ENCODE measurements at places on chromosomes 12 and 14.

DNA sequence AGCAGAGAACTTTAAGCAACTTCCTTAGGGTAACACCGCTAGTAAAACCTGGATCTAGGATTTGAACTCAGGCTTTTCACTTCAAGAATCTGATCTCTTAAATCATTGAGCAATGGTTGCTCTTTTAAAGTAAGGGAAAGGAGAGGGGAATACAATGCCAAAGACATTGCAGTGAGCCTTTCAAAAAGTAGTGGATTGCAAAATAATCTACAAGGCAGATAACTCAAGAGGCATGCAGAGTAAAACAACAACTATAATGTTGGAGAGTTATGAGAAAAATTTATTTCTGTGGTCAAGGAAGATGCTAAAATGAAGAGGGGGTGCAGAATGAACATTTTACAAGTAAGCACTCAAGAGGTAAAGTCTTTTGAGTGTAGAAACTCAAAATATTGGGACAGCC, 432.6 kb downstream of the C12orf50 start:
- no peak overlapping the region for H3K4me3 ChIP-seq
- H3K27me3 ChIP-seq, result no peaks in the 10 kb centered on the region
- H3K27ac ChIP-seq, result no peak overlapping the region
- H3K36me3 ChIP-seq, result no peaks in the 10 kb centered on the region
- no peaks in the 10 kb centered on the region for H3K4me1 ChIP-seq

DNA sequence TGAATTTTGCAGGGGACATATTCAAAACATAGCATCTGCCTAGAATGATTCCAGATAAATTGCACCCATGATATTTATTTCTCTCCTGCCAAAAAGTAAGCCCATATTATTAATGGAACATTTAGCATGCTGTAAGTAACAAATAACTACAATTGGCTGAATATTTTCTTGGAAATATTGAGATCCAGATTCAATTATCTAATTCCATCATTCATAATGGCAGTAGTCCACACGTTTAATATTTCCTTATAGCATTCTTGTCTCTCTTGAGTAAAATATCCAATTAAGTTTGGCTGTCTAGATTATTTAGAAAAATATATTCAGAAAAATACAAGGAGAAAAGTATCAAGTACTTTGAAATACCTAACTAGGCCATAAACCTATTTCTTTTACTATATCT, 157.5 kb downstream of the FLRT2 start:
- H3K4me1 ChIP-seq, result no peaks in the 10 kb centered on the region
- no peak overlapping the region for H3K27ac ChIP-seq
- no peak for DNase-seq
- no peak overlapping the region for H3K4me3 ChIP-seq
- no peaks in the 10 kb centered on the region for H3K36me3 ChIP-seq

- no peak overlapping the region for H3K4me3 ChIP-seq
- DNase-seq, result no peak
- H3K36me3 ChIP-seq, result no peaks in the 10 kb centered on the region
Observed at GRCh38 chr14:51293912-51294389, 53.9 kb downstream of the TMX1 start.

DNA sequence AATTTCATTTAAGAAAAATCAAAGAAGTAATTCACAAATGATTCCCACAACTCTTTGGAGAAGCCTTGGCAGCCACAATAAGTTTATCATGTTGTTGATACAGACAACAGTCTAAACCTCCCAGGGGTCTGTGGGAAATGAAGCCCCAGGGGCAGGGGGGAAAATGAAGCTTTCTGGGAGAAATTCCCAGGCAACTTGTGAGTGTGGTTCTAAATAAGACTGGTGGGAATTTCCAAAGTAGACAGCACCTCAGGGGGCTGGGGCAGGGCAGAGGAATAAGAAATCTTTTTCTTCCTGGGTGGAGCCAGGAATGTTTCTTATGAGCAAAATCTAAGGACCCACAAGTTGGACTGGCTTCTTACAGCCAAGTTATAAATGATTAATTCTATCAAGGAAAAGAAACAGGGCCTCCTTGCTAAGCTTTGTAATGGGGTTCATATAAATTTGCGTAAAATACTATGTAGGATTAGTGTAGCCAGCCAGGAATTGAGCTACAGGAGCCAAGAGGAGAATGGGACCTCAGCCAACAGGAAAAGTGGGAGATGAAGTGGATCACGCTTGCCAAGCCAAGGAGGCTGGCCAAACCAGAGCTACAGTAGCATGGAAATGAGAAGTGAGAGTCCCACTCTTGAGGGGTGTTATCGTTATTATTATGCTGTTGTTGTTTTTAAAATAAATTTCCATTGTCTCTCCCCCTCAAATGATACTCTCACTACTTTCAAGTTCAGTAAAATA, 182.9 kb upstream of the FAR2 start:
- no peak for DNase-seq
- no peak overlapping the region for H3K27ac ChIP-seq
- no peaks in the 10 kb centered on the region for H3K4me1 ChIP-seq
- H3K4me3 ChIP-seq, result no peak overlapping the region
- no peaks in the 10 kb centered on the region for H3K27me3 ChIP-seq

DNA sequence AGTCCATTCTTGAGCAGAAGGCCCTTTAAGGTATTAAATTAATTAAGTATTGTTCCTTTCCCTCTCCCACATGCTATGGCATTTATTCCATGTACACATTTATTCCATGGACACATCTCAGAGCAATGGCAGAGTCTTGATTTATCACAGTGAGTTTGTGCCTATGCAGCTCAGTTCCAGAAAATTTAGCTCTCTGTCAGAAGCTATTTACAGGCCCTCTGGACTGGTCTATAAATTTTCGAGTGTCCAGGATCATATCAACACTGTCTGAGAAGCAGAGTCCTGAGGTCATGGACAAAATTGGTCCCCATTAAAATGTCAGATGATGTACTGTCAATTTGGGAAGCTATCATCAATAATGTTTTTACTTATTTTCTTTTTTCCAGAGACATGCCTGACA, 65.5 kb downstream of the TTC7B start:
- H3K27ac ChIP-seq, result no peak overlapping the region
- no peaks in the 10 kb centered on the region for H3K4me1 ChIP-seq
- no peak for DNase-seq

Data from mesendoderm (in vitro differentiated cells).